ENCODE measurements at places on chromosomes 4 and X. TPM values are rescaled to one million over a fixed set of nuclear protein-coding genes. Genes with fewer than 3 reads are reported as not detected.

DNA sequence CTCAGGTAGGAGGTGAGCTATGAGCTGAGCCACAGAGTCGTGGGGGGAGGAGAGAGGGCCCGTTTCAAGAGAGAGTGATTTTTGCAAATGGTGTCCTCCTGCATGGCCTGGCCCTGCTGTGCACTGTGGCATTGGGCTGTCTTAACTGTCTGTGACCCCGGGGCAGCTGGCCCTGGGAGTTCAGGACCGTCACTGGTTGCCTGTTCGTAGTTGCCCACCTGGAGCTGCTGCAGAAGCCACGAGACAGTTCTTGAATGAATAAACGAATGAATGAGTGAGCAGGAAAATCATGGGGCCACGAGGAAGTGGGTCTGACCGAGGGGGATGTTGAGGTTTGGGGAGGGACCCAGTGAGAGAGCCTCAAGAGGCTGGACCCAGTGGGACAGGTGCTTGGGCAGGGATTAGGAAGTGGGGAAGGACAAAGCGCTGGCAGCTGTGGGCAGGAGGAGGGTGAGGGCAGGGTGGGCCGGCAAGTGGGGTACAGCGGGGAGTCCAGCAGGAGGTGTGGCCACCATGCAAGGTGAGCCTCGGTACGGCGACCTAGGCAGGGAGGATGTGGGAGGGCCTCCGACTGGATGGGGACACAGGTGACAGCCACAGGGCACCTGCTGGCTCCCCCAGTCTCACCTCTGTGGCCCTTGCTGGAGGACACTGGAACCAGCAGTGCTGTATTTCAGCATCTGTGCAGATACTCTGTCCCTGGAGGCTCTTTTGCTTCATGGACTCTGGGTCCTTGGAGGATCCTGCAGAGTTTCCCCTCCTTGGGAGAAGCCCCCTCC is 10.2 kb downstream of the RGS12 start:
- H3K4me1 ChIP-seq = peaks cover 12% of the 10 kb centered on the region
- H3K27me3 ChIP-seq = no peaks in the 10 kb centered on the region
- no peak overlapping the region for H3K27ac ChIP-seq
- no peak for DNase-seq
- H3K36me3 ChIP-seq = no peaks in the 10 kb centered on the region

ETDB gene
- not detected for total RNA-seq

FATE1 gene
- not detected for total RNA-seq

- no peak for DNase-seq
- no peaks in the 10 kb centered on the region for H3K4me1 ChIP-seq
- no peak overlapping the region for H3K27ac ChIP-seq
- H3K4me3 ChIP-seq = no peak overlapping the region
- no peaks in the 10 kb centered on the region for H3K27me3 ChIP-seq
Observed at GRCh38 chr4:120007896-120008436, 58.7 kb downstream of the MAD2L1 start.

GRCh38 chrX:107626481-107626880 is 1.8 kb upstream of the PRPS1 start:
- H3K27me3 ChIP-seq = peaks cover 3% of the 10 kb centered on the region
- peaks cover 6% of the 10 kb centered on the region for H3K4me1 ChIP-seq
- DNase-seq = no peak
- no peak overlapping the region for H3K4me3 ChIP-seq
- H3K27ac ChIP-seq = no peak overlapping the region

N4BP2 gene
- 10.5 TPM for total RNA-seq

DNA sequence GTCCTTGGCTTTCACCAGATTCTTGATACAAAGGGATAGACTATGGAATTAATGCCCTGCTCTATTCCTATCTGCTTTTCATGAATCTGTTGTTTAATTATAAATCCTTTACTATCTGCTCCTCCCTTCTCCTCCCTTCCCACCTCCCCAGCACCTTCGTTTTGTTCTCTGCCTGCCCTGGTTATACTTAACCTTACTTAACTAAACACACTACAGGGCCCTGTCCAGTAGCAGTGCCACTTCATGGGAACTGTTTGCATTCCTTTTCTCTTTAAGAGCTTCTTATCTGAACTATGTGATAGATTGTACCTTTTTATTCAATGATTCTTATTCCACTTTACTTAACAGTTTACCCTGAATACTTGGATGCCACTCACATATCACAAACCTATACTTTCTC is 830 bp downstream of the HOPX start:
- no peak for DNase-seq
- no peak overlapping the region for H3K4me3 ChIP-seq
- H3K27me3 ChIP-seq = no peaks in the 10 kb centered on the region
- no peak overlapping the region for H3K27ac ChIP-seq
- peaks cover 2% of the 10 kb centered on the region for H3K4me1 ChIP-seq

ODAM gene
- not detected for total RNA-seq

- H3K27me3 ChIP-seq = no peaks in the 10 kb centered on the region
- H3K4me3 ChIP-seq = no peak overlapping the region
- no peaks in the 10 kb centered on the region for H3K4me1 ChIP-seq
- H3K36me3 ChIP-seq = no peaks in the 10 kb centered on the region
- DNase-seq = no peak
Observed at GRCh38 chrX:26914232-26914631, 548.9 kb downstream of the PPP4R3C start.

DNA sequence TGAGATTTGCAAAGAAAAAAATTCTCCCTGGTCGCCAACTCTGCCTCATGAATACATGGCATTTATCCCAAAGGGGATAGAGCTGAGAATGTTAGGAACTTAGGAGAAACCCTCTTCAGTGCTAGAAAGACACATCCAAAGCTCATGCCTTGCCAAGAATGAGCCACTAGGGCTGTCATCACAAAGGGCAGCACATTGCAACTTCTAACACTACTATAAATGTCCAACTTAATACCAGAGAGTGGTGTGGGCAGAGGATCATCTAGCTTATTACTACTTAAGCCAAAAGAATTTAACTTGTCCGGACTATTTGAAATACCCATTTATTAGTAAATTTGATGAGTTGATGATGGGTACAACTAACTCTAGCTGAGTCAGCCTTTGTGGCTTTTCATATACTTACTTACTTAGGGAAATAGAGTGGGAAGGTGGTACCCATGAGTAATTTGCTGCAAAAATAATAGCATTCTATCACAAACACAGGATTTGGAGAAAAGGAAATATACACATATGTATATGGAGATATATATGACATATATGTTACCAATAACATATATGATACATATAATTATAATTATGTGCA is 66.3 kb upstream of the GAB1 start:
- H3K4me3 ChIP-seq = no peak overlapping the region
- no peak for DNase-seq
- no peaks in the 10 kb centered on the region for H3K36me3 ChIP-seq
- H3K27me3 ChIP-seq = no peaks in the 10 kb centered on the region

HEPH gene
- total RNA-seq = 14.4 TPM

TSPAN5 gene
- 6.8 TPM for total RNA-seq

GRCh38 chr4:174600391-174600790 is 78.1 kb upstream of the HPGD start:
- H3K36me3 ChIP-seq = no peaks in the 10 kb centered on the region
- no peaks in the 10 kb centered on the region for H3K27me3 ChIP-seq
- H3K27ac ChIP-seq = no peak overlapping the region
- no peak for DNase-seq
- no peaks in the 10 kb centered on the region for H3K4me1 ChIP-seq
- no peak overlapping the region for H3K4me3 ChIP-seq

UGT2B10 gene
- not detected for total RNA-seq
